ENCODE measurements at places on chromosomes 12 and 14.
A peak's percentile ranks its signal among the peaks of the same experiment; 100 is the strongest.

DNA sequence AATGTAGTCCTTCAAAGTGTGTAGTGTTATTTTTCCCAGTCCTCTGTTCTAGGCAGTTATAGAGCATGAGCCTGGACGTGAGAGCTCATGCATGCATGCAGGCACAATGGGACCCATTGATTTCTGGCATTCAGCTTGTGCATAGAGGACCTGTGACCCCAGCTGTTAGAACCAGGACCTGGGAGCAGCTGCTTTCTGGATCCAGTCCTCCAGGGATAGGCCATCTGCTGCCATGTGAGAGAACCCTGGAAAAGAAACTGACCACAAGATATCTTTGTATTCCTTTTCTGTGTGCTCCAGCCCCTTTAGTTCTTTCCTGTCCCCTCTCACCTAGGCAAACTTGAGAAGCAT, 76.9 kb downstream of the SUSD6 start:
- no peak for DNase-seq

DNA sequence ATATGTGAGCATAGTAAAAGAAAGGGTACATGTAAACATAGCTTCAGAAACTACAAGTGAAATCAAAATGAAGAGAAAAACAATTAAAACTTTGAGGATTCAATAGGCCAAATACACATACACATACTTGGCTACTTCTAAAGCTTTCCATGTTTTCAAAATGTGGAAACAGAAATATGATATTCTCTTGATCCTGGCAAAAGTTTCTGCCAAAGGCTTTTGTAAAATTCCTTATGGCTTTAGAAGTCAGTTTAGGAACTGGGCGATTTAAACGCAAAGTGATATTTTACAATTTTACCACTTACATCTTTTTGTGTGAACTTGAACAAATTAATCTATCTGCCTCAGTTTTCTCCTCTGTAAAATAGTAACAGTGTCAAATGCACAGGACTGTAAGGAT, 756.4 kb downstream of the C12orf50 start:
- no peak for DNase-seq

DNA sequence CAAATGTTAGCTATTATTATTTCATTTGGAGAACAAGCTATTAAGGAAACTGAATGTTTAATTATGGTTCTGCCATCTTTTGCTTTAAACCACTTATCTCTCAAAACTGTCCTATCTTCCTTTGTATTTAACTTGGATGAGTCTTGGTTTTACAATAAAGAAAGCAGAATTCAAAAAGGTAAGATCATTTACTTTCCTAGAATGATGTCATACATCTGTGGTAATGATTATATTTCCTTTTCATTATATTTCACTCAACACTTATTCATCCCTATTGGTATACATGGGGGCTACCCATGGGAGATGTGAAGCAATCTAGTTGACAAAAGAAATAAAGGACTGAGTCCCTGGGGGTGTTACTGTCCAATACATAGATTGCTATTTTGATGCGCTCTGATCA, 456.7 kb downstream of the ZFP36L1 start:
- DNase-seq, result no peak

DNA sequence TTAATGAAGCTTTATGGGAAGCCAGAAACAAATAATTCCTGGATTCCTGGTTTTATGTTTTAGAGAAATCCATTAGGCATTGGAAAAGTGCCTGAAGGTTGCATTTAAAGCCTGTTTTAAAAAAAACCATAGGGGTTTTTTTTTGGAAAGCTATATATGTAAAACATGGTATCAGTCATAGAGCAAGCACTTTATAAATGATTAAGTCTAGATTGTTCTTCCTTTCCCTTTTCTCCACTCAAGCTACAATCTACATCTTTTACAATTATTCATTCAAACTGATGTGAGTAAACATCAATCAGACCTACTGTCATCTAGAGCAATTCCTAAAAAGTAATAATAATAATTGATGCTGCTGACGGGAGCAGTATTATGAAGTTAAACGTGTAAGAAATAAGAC, 500.7 kb downstream of the TMEM117 start:
- DNase-seq, result no peak

DNA sequence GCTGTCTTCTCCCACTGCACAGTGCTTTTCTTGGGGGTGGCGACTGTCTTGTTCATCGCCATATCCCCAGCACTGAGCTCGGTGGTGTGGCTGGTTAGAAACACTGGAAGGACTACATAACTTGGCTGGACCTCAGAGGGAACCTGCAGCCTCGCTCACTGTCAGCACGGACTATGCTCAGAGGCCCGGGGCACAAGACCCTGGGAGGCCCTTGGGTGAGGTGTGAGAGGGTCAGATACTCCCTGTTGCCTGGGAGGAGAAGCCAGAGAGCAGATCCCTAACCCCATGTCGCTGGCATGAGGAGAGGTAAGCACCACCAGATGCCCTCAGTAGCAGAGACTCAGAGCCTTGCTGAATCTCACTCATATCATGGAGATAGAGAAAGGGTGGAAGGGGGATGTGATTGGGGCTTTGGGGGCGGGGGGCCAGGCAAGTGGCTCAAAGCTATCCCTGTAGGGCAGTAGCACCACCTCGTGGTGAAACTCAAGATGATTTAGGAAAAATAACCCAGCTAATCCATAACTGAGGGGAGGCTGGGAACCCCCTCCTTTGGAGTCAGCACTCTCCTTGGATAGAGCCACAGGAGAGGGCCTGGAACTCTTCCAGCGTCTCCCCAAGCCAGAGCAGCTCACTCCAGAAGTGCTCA, 18.7 kb upstream of the HDAC7 start:
- DNase-seq, result peak; percentile 55

- no peak for DNase-seq
Measured at GRCh38 chr12:130214686-130215395, 52.6 kb downstream of the FZD10 start.

- no peak for DNase-seq
Measured at GRCh38 chr12:75976113-75976512, 55.5 kb downstream of the PHLDA1 start.

DNA sequence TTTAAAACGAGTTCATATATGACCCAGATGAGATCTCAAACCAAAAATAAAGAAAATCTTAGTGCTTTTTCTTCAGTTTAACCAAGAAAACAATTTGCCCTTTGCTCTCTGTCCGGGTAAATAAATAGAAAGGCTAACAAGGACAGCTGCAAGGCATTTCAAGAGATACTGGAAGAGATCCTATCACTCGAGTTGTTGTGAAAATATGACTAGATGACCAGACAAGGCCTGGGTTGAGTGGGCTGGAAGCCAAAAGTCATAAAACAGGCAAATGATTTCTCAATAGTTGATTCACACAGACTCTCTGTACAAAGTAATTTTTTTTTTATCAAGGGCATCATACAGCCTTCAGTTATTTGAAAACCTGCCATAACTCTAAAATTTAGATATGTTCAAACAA, 55.9 kb upstream of the AVPR1A start:
- DNase-seq, result no peak

- no peak for DNase-seq
Measured at GRCh38 chr14:102171173-102172020, 31.7 kb downstream of the WDR20 start.

GRCh38 chr12:27549801-27550652, 26.0 kb downstream of the PPFIBP1 start:
- no peak for DNase-seq

GRCh38 chr14:65949711-65950516, 536.3 kb upstream of the CCDC196 start:
- DNase-seq, result peak; percentile 73
